WTC11 (cell line): ENCODE measurements at places on chromosomes 2 and 18. TPM values are rescaled to one million over a fixed set of nuclear protein-coding genes. Genes with fewer than 3 reads are reported as not detected.

Gene POTEJ
- 0.14 TPM in 1 of 3 replicates, not detected in the others for total RNA-seq

Gene KIAA1328
- 4.8 to 5.5 TPM (median 5.3 TPM) in 3 replicates for total RNA-seq

Gene PDE11A
- 0.13 to 0.53 TPM (median 0.53 TPM) in 3 replicates for total RNA-seq

Gene TCF4
- 100 to 104 TPM (median 104 TPM) in 3 replicates for total RNA-seq

Gene C2orf66
- total RNA-seq = not detected in 3 replicates

Gene ZAP70
- total RNA-seq = 0.61 to 0.73 TPM (median 0.64 TPM) in 3 replicates

Gene CDC42EP3
- total RNA-seq = 21.2 to 31.5 TPM (median 21.8 TPM) in 3 replicates

Gene COLEC12
- 0.39 to 0.55 TPM (median 0.48 TPM) in 3 replicates for total RNA-seq

Gene ANKRD44
- total RNA-seq = 0.68 to 0.85 TPM (median 0.71 TPM) in 3 replicates

Gene TDRD15
- not detected in 3 replicates for total RNA-seq

Gene IL1RN
- not detected in 3 replicates for total RNA-seq

Gene CDK15
- not detected in 3 replicates for total RNA-seq

Gene CFAP65
- 0.44 to 1.0 TPM (median 0.48 TPM) in 3 replicates for total RNA-seq

Gene VWC2L
- not detected in 3 replicates for total RNA-seq

Gene GPR55
- total RNA-seq = not detected in 3 replicates

Gene CYP26B1
- total RNA-seq = 0.30 to 0.50 TPM (median 0.42 TPM) in 3 replicates

Gene TOGARAM2
- 0.62 to 1.0 TPM (median 1.0 TPM) in 3 replicates for total RNA-seq

Gene DNMT3A
- 154 to 162 TPM (median 154 TPM) in 3 replicates for total RNA-seq

Gene OBSL1
- total RNA-seq = 159 to 221 TPM (median 213 TPM) in 3 replicates

Gene APLF
- 2.7 to 4.0 TPM (median 3.9 TPM) in 3 replicates for total RNA-seq

Gene SYT4
- 1.4 to 2.2 TPM (median 1.7 TPM) in 3 replicates for total RNA-seq

Gene CRYGC
- not detected in 3 replicates for total RNA-seq

Gene DSG1
- total RNA-seq = 0.07 to 0.09 TPM in 2 of 3 replicates, not detected in the other

Gene KRCC1
- total RNA-seq = 7.6 to 9.6 TPM (median 9.3 TPM) in 3 replicates

Gene DHRS9
- not detected in 3 replicates for total RNA-seq

Gene IL1R1
- 0.37 to 0.78 TPM (median 0.55 TPM) in 3 replicates for total RNA-seq

Gene B3GNT7
- 151 to 197 TPM (median 194 TPM) in 3 replicates for total RNA-seq

Gene IL36RN
- total RNA-seq = not detected in 3 replicates

Gene PFN4
- total RNA-seq = 0.48 TPM in 1 of 3 replicates, not detected in the others

Gene SLC9A2
- total RNA-seq = 0.07 to 0.16 TPM (median 0.11 TPM) in 3 replicates

Gene SH3BP4
- total RNA-seq = 31.1 to 44.4 TPM (median 32.6 TPM) in 3 replicates

Gene CDKL4
- total RNA-seq = 0.16 to 0.46 TPM (median 0.34 TPM) in 3 replicates

Gene NTSR2
- total RNA-seq = 0.16 TPM in 1 of 3 replicates, not detected in the others

Gene MCM6
- 87.0 to 107 TPM (median 88.1 TPM) in 3 replicates for total RNA-seq

Gene INHA
- 1.1 to 1.8 TPM (median 1.4 TPM) in 3 replicates for total RNA-seq

Gene MC5R
- total RNA-seq = 0.14 to 0.27 TPM (median 0.15 TPM) in 3 replicates

Gene FOXD4L1
- 0.09 TPM in 1 of 3 replicates, not detected in the others for total RNA-seq
